ENCODE measurements at places on chromosomes 7 and 10.

DNA sequence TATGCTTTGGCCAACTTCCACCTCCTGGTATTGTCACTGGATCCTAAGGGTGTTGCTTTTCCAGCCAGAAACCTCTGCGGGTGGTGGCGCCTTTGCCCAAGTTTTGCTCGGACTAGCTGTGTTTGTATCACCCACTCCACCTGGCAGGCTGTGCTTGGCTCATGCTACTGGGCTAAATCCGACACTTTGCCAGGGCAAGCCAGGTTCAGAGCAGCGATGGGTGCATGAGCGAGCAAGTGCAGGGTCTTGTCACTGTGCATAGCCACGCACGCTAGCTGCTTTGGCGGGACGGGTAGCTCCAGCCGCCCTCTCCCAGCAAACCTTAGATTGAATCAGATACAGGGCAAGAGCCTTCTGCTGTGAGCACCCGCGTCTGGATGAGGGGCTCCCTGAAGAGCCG is 737.5 kb downstream of the PCDH15 start:
- no peak for DNase-seq

DNA sequence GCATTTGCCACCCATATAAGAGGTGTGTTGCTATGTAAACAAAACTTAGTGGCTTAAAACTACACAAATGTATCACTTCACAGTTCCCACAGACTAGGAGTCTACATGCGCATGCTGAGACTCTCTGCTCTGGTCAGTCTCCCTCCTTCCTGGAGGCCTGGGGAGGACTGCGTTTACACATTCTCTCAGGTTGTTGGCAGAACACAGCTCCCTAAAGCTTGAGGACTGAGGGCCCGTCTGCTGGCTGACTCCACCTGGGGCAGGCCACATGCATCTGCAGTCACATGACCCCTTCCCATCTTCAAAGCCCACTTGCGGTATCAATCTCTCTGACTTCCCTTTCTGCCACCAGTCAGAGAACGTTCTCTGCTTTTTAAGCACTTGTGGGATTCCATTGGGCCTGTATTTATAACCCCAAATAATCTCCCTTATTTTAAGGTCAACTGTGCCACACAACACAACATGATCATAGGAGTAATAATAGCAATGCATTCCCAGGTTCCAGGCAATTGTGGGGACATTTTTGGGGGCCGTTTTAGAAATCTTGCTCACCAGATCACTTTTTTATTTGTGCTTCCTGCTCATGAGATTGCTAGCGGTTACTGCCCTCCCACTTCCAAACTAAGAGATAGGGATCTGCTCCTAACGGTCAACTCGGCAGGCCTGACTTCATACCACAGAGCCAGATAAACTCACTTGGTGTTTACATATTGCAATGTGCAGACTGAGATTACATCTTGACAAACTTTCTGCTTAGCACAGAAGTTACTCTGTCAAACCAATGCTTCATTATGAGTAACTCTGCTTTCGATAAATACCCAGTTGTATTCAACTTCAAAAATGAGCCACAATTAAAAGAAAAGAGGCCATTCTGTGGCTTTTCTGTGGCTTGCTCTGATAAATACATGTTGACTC is 96.3 kb downstream of the ALOX5 start:
- DNase-seq: peak; percentile 36

- no peak for DNase-seq
These were observed 59.1 kb downstream of the MALSU1 start for GRCh38 chr7:23358152-23358674.

GRCh38 chr7:129698516-129699418 is 87.2 kb downstream of the NRF1 start:
- DNase-seq: no peak

DNA sequence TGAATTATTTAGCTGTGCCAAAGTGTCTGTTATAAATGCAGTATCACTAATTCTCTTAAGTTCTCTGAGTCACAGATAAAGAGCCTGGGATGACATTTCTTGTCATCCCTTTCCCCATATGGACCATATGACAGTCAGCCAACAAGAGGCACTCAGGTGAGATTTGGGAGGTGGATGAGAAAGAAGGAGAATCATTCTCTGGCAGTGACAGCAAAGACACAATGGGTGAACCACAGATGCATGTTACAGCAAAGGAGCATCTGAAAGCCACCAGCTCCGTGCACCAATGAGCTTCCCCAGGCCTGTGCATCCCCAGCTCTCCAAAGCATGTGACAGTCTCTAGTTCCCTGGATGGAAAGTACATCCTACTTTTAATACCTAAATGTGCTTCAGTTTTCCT is 10.8 kb downstream of the GIMAP6 start:
- DNase-seq: no peak

- DNase-seq: no peak
These were observed 30.2 kb upstream of the EZH2 start for GRCh38 chr7:148914208-148914777.

- no peak for DNase-seq
These were observed 31.3 kb downstream of the RCC1L start for GRCh38 chr7:75042286-75042685.

GRCh38 chr7:90242369-90243168 is 2.4 kb upstream of the CFAP69 start:
- DNase-seq: no peak

- no peak for DNase-seq
These were observed 233.2 kb downstream of the RPS24 start for GRCh38 chr10:78266741-78267469.

DNA sequence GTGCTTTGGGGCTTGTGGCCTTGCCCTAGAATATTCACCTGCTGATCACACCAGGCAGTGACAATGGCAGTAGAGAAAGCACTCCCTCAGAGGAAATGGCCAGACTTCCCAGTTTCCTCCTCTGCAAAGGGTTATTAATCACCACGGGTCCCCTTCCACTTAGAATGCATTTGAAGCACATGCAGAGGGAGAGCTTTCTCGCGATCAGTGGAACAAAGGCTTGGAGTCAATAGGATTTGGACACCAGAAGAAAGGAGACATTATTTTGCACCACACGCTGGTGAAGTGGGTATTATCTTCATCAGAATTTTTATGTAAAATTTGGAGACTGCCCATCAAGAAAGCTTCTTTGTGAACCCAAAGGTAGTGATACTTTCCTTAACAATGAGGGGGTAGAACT is 35.4 kb upstream of the INHBA start:
- no peak for DNase-seq

- peak; percentile 92 for DNase-seq
These were observed 200.3 kb downstream of the PRPF18 start for GRCh38 chr10:13787015-13787421.

- DNase-seq: peak; percentile 7
These were observed 144.2 kb downstream of the MDFIC start for GRCh38 chr7:115066050-115066449.

DNA sequence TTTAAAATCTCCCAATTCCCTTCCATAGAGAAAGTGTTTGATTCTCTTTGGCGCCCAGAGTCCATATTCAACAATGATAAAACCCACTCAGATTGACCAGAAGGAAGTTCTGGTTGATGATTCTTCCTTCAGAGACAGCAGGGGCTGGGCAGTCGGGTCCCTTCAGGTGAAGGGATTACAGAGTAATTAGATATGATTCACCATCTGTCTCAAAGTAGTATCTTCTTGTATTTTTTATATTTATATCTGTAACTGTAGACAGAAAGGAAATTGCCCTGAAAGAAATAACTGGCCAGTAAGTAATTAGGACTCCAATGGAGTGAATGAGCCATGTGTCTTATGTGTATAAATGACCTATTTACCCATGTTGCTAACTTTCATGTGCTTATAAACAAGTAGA is 156.0 kb downstream of the PLCE1 start:
- no peak for DNase-seq

GRCh38 chr10:52951824-52952223 is 179.2 kb upstream of the MBL2 start:
- DNase-seq: no peak

DNA sequence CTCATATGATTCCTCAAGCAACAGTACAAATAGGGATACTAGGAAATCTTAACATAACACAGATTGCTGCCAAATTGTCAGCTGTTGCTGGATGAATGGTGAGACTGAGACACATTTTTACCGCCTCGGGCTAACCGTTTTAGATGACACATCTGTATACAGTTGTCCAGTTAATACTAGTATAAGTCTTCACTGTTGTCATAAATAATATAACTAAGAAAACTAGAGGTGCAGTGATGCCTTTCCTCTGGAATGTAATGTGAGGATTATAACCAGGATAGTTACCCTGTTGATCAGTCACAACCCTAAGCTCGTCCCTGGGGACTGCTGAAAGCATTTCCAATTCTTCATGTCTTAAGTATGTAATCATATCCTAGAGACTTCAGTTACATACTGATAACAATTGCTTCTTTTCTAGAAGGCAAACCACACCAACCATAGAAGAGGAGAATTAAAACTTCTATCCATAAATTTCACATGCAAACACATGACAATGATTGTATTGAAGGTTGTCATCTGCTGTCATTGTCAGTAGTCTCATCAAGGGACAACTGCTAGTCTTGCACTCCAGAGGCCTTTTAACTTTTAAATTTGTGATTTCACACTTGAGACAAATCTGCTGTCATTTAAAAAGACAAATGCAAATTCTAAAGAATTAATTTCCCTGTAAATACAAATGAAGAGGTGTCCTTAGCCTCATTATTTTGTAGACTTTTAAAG is 100.4 kb upstream of the SEMA3D start:
- no peak for DNase-seq

- DNase-seq: no peak
These were observed 56.7 kb downstream of the OSBPL3 start for GRCh38 chr7:24923172-24923865.

DNA sequence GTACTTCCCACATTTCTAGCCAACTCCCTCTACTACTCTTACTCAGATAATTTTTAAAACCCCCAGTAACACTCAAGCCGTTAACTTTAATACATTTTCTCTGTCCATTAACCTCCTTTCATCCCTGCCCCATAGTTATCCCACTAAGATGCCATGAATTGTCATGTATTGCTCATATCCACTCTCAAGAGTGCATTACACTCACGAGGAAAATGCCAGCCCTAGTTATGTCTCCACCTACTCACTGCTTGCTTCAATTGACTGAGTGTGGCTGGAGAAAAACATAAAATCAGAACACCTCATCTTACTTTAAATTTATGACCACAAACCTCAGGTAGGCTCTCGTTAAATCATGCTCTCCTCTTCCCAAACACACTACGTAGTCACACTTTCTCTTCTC is 324.1 kb upstream of the NPSR1 start:
- no peak for DNase-seq

DNA sequence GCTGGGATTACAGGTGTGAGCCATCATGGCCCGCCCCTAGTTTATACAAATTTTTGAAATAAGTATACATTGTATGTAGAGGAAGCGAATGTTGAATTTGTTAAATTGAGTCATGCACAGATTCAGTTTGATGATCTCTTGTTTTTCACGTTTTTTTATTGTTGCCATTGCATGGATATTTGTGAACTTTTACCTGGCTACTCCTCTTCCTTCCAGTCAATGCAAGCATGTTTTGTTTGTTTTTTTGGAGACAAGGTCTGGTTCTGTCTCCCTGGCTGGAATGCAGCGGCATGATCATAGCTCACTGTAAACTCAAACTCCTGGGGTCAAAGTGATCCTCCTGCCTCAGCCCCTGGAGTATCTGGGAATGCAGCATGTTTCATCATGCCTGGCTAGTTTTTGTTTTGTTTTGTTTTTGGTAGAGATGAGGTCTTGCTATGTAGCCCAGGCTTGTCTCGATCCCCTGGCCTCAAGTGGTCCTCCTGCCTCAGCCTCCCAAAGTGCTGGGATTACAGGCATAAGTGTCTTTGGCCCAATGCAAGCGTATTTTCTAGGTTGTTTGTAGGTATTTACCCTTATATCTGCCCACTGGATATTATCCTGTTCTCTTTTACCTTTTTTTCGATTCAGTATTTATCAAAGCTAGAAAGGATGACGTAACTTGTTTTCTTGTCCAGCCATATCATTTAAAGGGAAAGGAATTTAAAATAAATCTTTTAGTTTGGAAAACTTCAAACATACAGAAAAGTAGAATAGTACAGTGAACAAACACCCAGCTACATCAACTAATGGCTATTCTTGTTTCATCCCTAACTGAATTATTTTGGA is 11.0 kb downstream of the LCOR start:
- DNase-seq: no peak

- no peak for DNase-seq
These were observed 15.0 kb upstream of the STEAP4 start for GRCh38 chr7:88321694-88322093.

- no peak for DNase-seq
These were observed 43.6 kb downstream of the CNNM1 start for GRCh38 chr10:99372546-99373271.

- no peak for DNase-seq
These were observed 104.7 kb downstream of the GFRA1 start for GRCh38 chr10:116168329-116168728.

DNA sequence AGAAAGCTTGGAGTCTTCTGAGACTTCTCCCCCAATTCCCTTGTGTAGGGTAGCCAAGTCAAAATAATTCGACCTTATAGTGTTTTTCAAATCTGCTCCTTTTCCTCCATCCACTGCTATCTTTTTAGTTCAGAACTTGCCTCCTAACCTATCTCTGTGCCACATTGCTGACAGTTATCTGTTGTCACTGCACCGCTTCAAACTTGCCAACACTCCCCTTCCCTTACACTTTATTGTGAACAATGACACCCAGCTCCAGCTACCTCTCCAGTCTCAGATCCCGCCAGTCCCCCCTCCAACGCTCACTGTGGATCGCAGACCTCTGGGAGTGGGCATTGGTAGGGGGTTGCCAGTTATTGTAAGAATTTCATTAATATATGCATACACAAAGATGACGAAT is 16.3 kb upstream of the HPS1 start:
- DNase-seq: no peak

GRCh38 chr10:72782649-72783330 is 90.8 kb downstream of the MCU start:
- no peak for DNase-seq

- no peak for DNase-seq
These were observed 245.9 kb upstream of the RHOBTB1 start for GRCh38 chr10:61189912-61190311.

GRCh38 chr7:20865684-20866083 is 79.0 kb upstream of the SP8 start:
- DNase-seq: no peak

DNA sequence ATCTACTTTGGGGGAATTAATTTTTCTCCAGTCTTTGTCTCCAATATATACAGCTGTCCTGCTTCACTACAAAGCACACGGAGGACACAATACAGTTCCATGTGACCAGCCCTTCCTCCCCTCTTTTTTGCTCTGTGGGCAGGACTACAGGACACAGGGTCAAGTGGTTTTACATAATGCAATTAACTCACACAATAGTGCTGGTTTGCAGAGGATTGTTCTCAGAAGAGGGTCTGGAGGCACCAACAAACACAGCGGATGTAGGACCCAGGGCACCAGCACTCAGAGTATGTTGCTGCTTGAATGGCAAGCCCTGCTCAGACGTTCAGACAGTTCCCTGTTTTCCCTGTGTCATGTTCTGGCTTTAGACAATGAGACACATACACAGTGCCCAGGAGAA is 52.0 kb upstream of the NPTX2 start:
- no peak for DNase-seq

DNA sequence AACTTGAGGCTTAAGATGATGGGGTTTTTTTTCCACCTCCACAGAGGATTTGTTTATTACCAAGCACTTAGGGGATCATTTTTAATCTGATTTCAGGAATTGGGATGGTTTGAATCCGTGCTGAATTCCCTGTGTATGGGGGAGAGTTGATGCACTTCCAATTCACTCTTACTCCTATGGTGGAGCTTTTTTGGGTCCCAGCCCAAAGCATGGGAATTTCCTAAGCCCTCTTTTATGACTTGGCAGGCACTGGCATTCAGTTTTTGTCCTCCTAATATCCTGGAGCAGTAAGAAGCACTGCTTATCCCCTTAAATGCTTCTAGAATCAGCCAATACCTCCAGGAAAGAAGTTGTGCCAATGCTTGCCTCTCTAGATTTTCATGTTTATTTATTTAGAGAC is 78.7 kb downstream of the HYCC1 start:
- no peak for DNase-seq

All from CD4-positive, alpha-beta T cell treated with Interleukin-12 subunit alpha and Interleukin-12 subunit beta, for 1 hour (primary cell).